ENCODE measurements at places on chromosomes 3 and 15.

- DNase-seq = no peak
Observed at GRCh38 chr3:120678331-120678947, 3.6 kb downstream of the HGD start.

DNA sequence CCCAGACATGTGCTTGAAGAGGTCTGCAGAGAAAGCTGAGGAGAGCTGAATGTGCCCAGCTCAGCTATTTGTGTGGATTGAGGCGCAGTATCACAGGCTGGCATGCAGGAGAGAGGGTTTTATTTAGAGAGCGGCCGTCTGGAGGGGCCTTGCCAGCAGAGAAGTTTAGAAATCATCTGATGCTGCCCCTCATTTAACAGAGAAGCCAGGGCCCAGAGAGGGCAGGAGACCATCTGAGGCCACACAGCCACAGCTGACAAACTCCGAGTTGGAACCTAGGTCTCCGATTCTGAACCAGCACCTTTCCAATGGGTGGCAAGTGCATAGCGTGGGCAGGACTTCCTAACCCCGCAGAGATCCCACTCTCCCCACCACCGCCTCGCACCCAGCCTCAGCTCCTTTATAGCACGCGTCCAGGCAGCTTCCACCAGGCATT lies 101.0 kb downstream of the LSM3 start:
- no peak for DNase-seq

DNA sequence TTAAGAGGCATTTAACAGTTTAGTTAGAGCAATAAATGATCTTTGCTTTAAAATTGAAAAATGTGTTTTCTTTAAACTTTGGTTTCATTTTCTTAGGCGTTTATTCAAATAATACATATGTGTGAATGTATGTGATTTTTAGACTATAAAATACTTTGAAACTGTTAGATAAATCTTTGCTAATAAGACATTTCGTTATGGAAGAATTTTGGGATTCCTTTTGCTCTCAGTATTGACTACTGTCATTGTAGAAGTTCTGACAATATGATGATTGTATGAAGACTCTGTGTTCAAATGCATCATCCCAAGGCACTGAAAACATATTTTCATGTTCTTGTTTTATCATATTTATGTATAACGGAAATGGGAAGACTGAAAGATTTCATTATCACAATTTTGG lies 43.8 kb upstream of the GOLGA8A start:
- DNase-seq = no peak

DNA sequence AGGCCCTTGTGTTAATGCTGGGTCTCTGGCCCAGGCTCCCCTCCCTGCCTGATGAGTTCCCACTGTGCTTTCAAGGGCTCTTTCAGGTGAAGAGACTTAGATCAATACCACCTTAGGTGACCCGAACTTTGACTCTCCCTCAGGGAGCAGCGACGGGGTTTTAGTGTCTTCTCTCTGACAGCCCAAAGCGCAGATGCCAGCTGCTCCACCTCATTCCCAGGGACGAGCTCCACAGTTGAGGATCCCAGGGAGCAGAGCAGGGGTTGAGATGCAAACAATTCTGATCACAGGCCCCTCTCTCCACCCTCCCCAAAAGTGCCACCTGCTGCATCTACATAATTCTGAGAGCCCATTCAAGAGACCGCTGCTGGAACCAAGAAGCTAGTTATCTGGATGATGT lies 265.1 kb downstream of the TJP1 start:
- no peak for DNase-seq

GRCh38 chr3:61632568-61633175 lies 71.3 kb downstream of the PTPRG start:
- DNase-seq = no peak

DNA sequence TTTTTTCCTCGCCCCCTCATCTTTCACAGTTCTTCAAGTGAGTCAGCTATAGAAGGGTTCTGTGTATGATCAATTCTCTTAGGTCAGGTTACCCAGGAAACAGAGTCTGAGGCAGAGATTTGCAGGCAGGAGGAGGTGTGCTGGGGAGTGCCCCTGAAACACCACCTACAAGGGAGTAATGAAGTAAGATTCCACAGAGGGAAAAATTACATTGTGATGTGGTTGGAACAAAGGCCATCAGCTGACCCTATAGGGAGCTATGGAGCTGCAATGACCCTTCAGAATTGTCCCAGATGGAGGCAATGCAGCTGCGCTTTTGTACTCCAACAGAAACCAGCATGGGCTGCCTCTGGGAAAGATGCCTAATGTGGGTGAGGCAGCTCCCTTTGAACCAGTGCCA lies 142.2 kb upstream of the CNTN3 start:
- DNase-seq = no peak

DNA sequence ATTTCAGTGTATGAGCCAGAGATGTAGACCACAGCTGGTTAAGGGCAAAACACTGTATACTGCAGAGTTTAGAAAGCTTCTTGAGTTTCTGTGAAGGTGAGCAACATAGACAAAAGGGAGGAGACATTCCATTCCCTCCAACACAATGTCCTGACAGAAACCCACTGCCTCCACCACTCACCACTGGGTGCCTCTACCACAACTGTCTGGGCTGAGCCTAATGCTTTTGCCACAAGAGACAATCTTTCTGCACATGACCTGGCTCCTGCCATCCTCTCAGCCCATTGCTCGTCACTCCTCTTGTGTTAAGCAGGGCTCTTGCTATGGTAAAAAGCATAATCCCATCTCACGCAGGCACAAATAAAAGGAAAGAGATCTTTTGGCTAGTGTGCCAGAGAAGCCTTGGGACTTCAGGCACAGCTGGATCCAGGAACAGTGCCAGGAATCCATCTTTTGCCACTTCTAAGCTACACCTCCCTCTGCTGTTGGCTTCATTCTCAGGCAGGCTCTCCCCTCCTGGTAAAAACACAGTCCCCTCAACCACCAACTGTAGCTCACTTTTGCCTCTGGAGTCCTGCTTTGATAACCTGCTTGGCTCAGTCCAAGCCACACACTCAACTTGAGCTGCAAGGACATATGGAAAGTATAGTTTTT lies 140.6 kb upstream of the PRR20G start:
- DNase-seq = peak; percentile 83

DNA sequence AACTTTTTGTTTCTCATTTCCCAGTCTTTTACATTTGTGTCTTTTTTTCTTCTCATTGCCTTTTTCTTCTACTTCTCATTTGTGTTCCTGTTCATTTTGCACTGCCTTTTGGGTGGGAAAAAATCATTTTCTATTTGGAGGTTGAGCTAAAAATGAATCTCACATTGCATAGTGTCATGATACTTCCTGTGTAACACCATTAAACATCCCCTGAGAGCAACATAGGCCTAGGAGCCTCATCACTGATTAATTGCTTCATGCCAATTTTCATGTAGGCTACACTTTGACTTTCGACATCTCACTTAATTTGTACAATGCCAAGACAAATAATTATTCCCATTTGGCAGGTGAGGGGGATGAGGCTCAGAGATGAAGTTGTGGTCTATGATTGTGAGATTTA lies 279.2 kb downstream of the EDEM1 start:
- no peak for DNase-seq

GRCh38 chr15:94212291-94212690 lies 19.1 kb upstream of the MCTP2 start:
- DNase-seq = no peak

- DNase-seq = no peak
Observed at GRCh38 chr3:196640297-196641018, 964 bp downstream of the NRROS start.

- peak; percentile 43 for DNase-seq
Observed at GRCh38 chr15:72474466-72474911, 359 bp downstream of the ARIH1 start.

DNA sequence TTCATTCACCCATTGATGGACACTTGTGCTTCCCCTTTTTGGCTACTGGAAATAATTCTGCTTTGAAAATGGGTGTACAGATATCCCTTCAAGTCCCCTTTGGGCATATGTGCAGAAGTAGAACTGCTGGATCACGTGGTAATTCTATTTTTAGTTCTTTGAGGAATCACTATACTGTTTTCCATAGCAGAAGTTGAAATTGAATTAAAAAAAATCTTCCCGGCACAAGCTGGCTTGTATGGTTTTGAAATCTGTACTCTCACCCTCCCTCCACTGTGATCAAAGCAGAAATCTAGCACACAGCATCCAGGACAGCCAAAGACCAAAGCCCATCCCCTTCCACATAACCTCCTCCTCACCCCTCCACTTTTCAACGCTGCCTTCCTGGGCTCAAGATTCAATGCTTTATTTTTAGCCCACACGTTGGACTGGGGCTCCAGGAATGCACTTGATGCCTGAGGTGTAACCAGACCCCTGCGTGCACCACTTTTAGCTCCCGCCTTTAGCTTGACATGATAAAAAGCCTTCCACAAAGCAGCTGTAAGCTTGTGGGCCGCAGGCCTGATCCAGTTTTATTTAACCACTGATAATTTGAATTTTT lies 29.9 kb downstream of the TMEM40 start:
- no peak for DNase-seq

GRCh38 chr3:180073561-180073960 lies 36.8 kb upstream of the PEX5L start:
- no peak for DNase-seq

GRCh38 chr3:39110041-39110639 lies 2.7 kb downstream of the TTC21A start:
- DNase-seq = no peak

GRCh38 chr3:111246967-111247760 lies 175.5 kb downstream of the NECTIN3 start:
- DNase-seq = no peak

- no peak for DNase-seq
Observed at GRCh38 chr3:172126741-172127140, 87.4 kb downstream of the FNDC3B start.

DNA sequence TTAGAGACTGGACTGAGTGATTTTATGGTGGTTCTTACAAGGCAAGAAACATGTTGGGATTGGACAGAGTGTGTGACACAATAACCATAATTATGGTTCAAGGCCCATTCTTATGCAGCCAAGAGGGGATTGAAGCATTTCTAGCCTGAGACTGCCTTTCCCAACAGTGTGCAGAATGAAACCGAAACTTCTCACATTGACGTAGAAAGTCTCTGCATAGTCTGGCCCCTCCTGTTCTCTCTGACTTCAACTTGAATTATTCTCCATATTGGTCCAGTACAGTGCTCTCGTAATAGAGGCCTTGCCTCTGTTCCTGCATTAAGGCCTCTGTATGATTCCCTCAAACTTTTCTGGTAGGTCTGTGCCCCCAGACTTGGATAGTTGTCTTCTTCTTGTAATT lies 138.3 kb downstream of the DIPK2A start:
- DNase-seq = no peak

DNA sequence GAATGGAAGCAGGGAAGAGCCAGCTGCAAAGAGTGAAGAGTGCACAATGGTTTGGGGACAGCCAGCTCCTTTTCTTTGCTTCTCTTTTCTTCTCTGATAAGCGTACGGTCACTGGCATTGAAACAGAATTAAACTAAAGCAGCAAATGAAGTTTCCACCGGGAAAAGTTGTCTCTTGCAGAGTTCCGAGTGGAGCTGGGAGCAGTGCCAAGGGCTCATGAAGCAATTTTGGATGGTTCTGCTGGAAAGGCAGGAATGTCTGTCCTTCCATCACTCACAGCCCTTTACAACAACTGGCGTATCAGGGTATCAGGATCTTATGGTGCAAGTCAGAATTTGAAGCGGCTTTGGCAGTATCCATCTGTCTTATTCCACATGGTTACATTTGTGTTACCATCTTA lies 1042.9 kb downstream of the NTRK3 start:
- DNase-seq = no peak

GRCh38 chr15:95249524-95249923 lies 1018.2 kb downstream of the MCTP2 start:
- no peak for DNase-seq

- DNase-seq = no peak
Observed at GRCh38 chr3:122475316-122475715, 39.4 kb downstream of the KPNA1 start.

DNA sequence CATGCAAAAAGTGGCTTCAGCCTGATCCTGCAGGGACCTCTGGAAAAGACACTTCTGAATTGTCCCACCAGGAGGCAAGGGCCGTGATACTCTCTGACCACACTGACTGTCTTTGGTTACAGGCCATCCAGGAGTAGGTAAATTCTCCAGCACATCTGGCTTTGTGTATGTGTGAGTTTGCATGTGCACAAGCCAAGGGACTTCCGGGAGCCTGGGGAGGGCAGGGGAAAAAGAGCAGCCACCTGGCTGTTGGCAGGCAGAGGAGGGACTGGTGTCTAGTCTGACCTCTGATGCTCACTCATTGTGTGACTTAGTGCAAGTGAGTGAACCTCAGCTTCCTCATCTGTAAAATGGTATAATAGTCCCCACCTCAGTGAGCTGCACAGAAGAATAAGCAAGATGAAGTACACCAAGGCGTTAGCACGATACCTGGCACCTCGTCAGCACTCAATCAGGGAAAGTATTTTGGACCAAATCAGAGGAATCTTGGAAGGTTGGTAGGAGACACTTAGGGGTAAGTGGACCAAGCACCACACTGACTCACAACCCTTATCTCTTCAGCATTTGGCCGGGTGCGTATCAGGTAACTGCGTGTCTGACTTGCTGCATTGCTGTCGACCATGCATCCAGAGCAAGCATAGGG lies 19.1 kb downstream of the KLHL6 start:
- DNase-seq = no peak

GRCh38 chr15:85403745-85404144 lies 23.3 kb downstream of the AKAP13 start:
- no peak for DNase-seq

Measured in NCI-H1092 treated with DMSO at 0.1 percent for 48 hours (cell line).